ENCODE measurements at places on chromosomes 1 and 21.
A peak's percentile ranks its signal among the peaks of the same experiment; 100 is the strongest.

DNA sequence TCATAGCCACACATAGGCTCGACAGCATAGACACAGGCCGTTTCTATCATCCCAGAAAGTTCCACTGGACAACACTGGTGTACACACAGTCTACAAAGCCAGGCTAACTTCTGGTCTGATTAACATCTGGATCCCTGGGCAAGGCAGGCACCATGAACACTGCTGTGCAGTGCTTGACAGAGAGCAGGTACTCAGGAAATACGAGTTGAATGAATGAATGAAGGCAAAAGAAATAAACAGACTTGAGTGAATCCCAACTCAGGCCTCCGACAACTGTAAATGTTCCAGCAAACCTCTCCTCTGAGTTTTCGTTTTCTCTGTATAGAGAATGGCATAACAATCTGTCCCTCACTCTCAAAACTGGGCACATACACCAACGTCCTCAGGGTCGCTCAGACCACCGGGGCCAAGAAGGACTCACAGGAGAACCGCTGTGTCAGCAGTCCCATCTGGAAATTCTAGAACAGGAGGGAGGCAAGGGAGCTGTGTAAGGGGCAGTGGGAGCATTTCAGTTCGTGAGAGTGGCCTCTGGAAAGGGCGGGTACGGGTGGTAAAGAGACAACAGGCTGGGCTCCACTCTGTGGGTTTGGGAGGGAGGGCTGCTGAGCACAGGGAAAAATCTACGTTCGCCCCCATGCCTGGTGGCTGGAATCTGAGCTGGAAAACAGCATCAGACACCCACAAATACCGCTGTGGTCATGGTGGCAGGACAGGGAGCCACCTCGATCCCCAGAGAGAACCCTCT is 15.1 kb upstream of the ECE1 start:
- DNase-seq = no peak

GRCh38 chr1:41293779-41294178 is 51.7 kb upstream of the SCMH1 start:
- DNase-seq = no peak

DNA sequence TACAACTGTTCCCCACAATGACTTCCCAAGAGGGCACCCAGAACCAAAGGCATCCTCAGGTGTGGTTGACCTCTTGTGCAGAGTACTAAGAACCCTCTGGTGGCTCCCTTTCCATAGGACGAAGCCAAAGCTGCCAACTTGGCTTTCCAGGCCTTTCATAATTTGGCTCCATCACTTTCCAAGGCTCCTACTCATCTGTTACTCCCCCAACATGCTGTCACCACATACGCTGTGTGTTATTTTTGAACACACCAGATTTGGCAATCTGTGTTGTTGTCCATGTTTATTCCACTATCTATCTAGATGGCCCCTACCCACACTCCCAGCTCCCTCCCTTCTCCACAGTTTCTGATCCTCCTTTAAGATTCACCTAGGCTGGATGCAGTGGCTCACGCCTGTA is 10.2 kb upstream of the NKAIN1 start:
- no peak for DNase-seq

GRCh38 chr1:30912913-30913652 is 4.5 kb upstream of the SDC3 start:
- no peak for DNase-seq

- no peak for DNase-seq
Observed at GRCh38 chr1:216330262-216330661, 93.0 kb downstream of the USH2A start.

DNA sequence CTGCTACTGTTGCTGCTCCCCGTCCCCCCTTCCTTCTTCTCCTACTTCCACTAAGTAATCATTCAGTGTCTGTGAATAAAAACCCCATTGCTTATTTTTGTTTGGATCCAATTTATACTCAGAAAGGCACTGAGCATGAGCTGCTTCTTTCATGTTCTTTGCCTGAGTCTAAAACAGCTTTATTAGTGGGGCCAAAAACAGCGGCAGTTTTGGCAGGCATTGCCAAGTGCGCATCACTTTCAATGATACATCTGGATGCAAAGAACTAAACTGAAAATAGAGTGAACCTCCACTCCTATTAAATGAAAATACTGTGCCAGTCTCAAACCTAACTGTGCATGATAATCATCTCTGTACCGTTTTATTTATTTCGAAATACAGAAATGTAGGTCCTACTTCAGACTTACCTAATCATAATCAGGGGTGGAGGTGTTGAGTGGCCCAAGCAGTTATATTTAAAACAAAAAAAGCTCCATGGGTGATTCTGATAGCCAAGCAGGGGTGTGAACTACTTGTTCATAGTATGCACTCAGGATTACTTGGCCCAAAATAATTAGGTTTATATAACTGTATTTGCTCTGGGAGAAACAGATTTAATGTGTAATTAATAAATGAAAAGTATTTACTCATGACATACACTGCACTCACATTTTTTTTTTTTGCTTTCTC is 48.4 kb downstream of the NEK7 start:
- no peak for DNase-seq

DNA sequence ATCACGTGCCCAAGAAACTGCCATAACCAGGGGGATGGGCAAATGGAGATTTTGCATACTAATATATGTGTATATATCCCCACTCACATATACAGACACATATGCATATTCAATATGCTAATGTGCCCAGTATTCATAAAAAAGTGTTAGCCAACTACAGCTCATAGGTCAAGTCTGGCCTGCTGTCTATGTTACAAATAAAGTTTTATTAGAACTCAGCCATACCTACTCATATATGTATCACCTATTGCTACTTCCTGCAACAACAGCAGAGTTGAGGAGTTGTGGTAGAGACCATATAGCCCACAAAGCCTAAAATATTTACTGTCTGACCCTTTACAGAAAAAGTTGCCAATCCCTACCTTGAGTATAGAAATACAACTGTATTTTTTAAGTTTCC is 93.3 kb downstream of the SDCCAG8 start:
- no peak for DNase-seq

- DNase-seq = peak; percentile 65
Observed at GRCh38 chr1:94160811-94161210, 39.9 kb upstream of the ABCA4 start.

DNA sequence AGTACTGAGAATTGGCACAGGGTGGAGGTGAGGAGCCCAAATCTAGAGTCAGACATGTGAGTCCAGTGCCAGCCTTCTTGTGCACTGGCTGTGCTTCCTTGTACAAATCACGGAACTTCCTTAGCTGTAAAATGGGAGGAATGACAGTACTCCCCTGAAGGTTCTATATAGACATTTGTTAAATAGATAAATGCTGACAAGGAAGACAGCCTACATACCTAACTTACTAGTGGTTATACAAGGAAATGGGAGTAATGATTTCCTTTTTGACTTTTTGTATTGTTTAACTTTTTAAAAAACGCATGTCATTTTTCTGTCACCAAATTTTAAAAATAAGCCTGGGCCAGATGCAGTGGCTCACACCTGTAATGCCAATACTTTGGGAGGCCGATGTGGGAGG is 50.2 kb downstream of the WARS2 start:
- DNase-seq = no peak

- no peak for DNase-seq
Observed at GRCh38 chr1:168509875-168510791, 33.7 kb downstream of the XCL2 start.

GRCh38 chr1:153261281-153262069 is 2.0 kb downstream of the LORICRIN start:
- DNase-seq = no peak

DNA sequence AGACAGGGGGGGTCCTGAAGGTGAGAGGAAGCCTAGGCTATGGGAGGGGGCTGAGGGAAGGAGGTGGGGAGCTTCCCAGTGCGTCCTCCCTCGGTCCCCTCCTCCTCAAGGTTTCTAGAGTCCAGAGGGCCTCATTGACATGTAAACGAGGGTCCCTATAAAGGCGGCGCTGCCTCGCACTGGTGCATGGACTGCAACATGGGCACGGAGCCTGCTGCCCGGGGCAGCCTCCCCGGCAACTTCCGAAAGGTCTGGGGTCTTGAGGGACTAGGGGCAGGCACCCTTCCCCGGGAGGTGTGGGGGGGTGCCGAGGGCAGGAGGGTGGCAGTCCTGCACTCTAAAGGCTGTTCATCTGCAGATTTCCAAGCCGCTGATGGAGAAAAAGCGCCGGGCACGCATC is at the start of gene HES3:
Gene HES3, plus strand, starts transcription at position 187 of the 400 bp plus-strand sequence. Its CDS starts 187 bp downstream, at position 374.
- no peak for DNase-seq

- no peak for DNase-seq
Observed at GRCh38 chr1:110639724-110640386, 33.7 kb upstream of the KCNA2 start.

GRCh38 chr1:209154912-209155311 is 428.6 kb upstream of the CAMK1G start:
- no peak for DNase-seq

GRCh38 chr21:21740207-21740606 is 742.0 kb downstream of the NCAM2 start:
- DNase-seq = no peak

- no peak for DNase-seq
Observed at GRCh38 chr1:70497152-70497551, 86.1 kb downstream of the CTH start.

DNA sequence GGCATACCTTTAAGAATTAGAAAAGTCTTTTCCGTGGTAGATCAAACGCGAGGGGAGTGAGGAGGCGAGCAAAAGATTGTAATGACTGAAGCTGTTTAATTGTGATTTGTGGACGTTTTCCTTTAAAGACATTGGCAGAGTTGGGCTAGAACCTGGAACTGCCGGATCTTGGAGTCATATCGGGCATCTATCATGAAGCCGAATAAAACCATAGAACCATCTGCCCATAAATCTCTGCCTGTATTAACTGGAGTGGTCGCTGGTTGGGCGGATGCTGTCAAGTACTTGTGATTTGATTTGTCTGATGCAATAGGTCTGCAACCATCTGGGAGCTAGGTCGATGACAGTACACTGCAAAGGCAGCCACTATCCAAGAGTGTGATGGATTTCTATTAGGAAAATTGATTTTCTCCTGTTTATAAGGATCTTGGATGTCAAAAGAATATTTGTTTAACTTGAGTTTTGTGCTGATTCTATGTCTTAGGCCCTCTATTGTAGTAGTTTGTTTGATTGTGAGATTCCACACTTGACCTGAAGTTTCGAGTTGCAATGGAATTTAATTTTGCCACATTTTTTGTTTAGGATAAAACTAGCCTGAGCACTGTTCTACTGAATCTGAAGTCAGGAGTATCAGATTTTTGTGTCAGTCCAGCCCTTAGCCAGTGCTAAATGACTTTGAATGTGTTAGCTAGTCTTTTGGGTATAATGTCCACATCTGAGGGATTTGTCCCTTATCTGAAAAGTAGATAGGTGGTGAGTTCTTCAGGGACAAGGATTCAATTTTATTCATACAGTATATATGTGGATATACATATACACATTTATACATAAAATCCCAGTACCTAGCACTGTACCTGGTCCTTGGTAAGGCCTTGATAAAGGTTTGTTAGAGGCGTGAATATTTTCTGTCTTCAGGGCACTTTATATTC is 1.2 kb downstream of the SARS1 start:
- peak; percentile 66 for DNase-seq

DNA sequence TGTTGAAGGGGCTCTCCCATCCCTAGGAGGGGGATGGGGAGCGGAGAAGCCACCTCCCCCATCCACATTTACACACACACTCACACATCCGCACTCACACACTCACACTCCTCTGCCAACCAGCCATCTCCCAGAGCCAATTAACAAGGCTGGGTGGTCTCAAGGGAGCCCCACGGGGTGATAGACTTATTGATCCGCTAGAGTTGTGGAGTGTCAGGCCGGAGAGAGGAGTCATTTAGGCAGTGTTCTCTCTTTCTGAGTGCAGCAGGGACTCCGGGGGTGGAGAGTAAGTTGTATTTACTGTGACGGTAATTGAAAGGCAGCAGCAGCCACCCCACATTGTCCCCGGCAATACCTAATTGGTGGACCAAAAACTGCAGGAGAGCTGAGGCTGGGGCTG is 61.6 kb downstream of the KLHDC7A start:
- DNase-seq = no peak

GRCh38 chr1:3119061-3119460 is 50.1 kb downstream of the PRDM16 start:
- no peak for DNase-seq

DNA sequence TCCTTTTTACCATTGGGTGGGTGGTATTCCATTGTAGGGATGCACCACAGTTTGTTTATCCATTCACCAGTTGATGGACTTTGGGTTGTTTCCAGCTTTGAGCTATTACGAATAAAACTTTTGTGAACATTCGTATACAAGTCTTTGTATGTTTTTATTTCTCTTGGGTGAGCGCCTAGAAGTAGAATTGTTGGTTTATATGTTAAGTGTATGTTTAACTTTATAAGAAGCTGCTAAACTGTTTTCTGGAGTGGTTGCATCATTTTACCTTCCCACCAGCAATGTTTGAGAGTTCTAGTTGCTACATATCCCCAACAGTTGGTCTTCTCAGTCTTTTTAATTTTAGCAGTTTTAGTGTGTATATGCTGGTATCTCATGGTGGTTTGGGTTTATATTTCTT is 132.5 kb downstream of the PEX14 start:
- no peak for DNase-seq

DNA sequence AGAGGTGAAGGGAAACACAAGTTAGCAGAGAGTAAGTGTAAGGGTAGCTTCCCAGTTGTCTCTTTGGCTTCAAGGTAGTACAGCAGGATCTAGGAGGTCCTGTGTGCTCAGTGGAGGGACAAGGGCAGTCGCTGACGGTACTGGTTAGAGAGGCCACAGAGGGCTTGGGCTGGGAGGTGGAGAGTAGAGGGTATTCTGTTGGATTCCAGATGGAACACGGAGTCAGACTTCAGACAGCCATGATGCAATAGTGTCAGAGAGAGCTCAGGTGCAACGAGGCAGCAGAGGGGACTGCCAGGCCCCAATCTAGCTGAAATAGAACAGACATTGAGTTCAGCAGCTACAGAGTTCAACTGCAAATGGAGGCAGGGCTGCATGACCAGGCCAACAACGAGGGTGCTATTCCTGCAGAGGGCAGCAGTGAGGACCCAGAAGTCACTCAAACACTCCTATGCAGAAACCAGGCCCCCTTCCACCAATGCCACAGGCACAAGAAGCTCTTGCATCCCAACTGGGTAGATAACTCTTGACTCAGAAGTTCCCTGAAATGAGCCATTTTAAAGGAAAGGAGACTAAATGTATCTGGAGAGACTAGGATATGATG is 325.0 kb upstream of the ESRRG start:
- no peak for DNase-seq

DNA sequence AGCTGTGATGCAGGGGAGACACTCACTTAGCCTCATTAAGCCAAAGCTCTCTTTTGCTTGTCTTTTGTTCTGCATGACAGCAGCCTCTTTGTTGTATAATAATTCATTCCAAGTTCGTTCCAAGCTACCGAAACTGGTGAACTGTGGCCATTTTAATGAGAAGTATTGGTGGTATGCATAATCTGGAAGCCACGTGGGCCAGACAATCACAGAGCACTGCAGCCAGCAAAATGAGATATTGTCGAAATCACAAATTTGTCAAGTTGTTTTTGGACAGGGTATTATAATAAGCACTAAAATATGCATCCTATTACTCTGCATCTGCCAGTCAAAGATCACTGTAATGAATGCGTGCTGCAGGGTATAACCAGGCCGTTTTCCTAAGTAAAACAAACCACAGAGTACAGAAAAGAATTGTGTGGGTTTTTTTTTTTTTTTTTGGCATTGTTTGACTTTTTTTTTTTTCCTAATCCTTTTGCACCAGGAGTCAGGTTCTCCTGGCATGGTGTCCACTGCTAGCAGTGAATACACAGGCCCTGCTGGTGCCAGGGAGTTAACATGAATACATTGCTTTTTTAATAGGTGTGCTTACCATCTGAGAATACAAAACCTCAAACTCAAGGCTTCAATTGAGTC is 423.9 kb downstream of the PTBP2 start:
- peak; percentile 28 for DNase-seq

Data from non-pigmented ciliary epithelial cell (primary cell).